ENCODE measurements at places on chromosomes 6 and 20.

- DNase-seq, result no peak
These were observed 303.9 kb downstream of the CDKAL1 start for GRCh38 chr6:20838113-20838512.

GRCh38 chr6:19929312-19929711 lies 92.1 kb downstream of the ID4 start:
- no peak for DNase-seq

DNA sequence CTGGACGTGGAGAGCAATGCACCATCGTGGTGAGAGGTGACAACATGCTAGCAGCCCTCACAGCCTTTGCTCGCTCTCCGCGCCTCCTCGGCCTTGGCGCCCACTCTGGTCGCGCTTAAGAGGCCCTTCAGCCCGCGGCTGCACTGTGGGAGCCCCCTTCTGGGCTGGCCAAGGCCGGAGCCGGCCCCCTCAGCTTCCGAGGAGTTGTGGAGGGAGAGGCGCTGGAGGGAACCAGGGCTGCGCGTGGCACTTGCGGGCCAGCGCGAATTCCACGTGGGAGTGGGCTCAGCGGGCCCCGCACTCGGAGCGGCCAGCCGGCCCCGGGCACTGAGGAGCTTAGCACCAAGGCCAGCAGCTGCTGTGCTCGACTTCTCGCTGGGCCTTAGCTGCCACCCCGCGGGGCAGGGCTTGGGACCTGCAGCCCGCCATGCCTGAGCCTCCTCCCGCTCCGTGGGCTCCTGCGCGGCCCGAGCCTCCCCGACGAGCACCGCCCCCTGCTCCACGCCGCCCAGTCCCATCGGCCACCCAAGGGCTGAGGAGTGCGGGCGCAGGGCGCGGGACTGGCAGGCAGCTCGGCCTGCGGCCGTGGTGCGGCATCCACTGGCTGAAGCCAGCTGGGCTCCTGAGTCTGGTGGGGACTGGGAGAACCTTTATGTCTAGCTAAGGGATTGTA lies 3.8 kb downstream of the GPX6 start:
- no peak for DNase-seq

- no peak for DNase-seq
These were observed at the start of gene MUC22 for GRCh38 chr6:31010393-31011060. Gene MUC22 (plus strand): TSS chr6:31010474. CDS start chr6:31010707, 233 bp downstream.

DNA sequence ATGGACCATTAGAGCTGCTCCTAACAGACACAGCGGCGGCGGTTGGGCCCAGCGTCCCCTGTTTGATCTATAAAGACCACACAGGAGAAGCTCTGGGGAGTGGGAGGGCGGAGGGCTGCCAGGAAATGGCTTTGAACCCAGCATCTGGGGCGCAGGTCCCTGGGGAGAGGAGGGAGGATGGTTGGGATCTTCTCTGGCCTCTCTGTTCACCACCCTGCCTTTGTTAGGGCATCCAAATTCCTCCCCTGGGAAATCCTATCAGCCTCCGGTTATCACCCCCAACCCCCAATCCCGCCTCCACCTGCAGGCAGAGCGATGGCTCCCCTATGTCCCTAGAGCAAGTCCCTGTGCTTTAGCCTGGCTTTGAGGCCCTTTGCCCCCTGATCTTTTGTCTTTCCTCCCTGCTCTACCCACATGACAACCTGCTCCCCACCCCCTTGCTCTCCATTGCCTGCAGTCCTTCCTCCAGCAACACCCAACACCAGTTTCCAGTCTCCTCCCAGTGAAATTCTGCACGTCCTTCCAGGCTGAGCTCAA lies 7.1 kb downstream of the XKR7 start:
- DNase-seq, result no peak

DNA sequence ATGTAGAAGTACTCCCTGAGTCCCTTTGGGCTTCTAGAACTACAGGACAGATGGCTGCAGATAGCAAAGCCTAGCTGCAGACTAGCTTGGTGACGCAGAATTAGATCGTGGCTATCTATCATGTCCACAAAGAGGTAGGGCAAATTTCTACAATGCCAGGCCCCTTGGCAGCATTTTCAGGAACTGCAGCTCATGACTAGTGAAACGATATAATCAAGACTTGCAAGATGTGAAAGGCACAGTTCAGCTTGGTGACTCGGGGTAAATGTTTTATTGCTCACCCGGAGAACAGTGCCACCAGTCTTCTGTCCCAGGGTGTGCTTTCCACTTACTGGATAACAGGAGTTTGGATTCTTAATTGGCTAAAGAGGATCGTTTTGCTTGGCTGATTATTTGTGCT lies 108.7 kb upstream of the LY86 start:
- DNase-seq, result no peak

DNA sequence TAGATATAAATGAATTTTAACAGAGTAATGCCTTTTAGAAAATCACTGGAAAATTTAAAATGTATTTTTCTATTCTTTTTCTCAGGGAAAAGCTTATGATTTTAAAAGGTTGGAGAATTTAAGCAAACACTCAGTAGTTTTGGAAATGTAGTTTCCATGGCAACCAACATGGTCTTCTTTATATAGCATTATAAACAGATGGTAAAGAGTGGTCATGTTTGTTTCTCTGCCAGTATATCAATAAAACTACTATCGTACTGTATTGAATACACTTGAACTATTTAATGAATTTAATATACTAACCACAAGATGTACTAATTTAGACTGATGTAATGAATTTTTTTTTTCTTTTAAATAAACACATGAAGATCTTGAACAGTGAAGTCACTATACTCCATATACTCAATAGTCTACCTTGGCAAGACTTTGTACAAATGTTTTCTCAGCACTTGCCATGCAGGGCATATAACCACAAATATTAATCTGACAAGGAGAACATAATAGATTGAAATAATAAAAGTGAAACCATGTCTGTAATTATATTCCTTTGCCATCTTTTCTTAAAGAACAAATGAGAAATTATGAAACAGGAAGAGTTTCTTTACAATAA lies 105.5 kb downstream of the PDSS2 start:
- no peak for DNase-seq

- no peak for DNase-seq
These were observed 30.4 kb downstream of the TM9SF4 start for GRCh38 chr20:32139947-32140346.

DNA sequence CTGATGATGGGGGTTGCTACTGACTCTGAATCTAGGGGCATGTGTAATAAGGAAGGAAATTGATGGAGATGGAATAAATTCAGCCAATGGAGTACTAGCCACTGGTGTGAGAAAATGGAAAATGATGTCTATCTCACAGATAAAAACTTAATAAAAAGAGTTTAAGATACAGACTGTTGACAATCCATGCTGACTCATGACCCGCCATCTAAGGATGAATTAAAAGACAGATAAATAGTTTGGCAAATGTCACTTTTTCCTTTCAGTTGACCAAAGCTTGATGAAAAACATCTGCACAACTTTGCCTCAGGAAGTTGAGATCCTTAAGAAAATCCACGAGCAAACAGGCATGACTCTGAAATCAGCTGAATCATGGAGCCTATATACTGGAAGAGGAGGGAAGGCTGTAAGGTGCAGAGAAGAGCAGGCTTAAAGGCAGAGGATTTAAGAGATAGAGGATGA lies 82.6 kb upstream of the BMP5 start:
- no peak for DNase-seq

- DNase-seq, result no peak
These were observed 203.3 kb downstream of the BCAS1 start for GRCh38 chr20:53866794-53867740.

GRCh38 chr20:8842525-8842924 lies 226.4 kb upstream of the PLCB4 start:
- DNase-seq, result no peak

DNA sequence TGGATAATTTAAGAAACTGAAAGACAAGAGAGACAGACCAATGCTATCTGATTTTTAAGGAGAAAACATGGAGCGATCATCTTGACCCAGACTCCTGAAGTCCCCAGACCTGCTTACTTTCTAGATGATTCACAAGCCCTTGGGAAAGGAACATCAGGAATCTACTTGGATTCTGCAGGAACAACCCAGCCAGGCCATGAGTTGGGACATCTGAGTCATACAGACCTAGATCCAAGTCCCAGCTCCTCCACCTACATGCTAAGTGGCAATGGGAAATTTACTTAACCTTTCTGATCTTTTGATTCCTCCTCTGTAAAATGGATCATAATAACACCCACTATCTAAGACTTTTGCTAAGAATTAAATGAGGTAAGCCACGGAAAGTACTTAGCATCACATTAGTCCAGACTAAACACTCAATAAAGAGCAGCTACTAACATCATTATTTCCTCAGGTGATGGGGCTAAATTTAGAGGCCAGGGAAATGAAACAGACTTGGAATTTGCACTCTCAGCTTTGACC lies 61.0 kb upstream of the MAFB start:
- DNase-seq, result no peak

- DNase-seq, result no peak
These were observed 19.0 kb upstream of the BLOC1S5 start for GRCh38 chr6:8082954-8083858.

DNA sequence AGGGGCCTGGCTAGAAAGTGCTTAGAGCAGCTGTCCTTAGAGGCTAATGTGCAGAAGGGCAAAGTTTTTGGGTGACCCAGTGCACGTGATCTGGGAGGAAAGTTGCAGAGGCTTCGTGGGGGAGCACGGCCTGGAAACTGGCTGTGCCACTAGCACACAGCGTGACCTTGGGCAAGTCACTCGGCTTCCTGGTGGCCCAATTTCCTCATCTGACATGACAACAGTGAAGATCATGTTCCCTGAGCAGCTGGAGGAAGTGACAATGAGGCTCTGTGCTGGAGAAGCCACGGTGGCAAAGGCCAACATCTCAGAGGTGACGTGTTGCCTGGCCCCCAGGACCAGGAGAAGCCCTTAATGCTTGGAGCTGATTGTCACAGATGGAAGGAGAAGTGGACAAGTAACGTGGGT lies 99.5 kb downstream of the FOXC1 start:
- DNase-seq, result no peak

- DNase-seq, result no peak
These were observed 6.5 kb downstream of the MBOAT1 start for GRCh38 chr6:20205722-20206161.

- no peak for DNase-seq
These were observed 139.0 kb downstream of the PRDM13 start for GRCh38 chr6:99745651-99746050.

DNA sequence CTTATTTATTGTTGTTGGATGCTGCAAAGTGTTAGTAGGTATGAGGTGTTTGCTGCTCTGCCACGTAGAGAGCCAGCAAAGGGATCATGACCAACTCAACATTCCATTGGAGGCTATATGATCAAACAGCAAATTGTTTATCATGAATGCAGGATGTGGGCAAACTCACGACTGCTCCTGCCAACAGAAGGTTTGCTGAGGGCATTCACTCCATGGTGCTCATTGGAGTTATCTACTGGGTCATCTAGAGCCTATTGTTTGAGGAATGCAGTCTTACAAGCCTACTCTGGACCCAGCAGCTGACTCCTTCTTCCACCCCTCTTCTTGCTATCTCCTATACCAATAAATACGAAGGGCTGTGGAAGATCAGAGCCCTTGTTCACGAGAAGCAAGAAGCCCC lies 12.1 kb downstream of the MICB start:
- DNase-seq, result no peak

DNA sequence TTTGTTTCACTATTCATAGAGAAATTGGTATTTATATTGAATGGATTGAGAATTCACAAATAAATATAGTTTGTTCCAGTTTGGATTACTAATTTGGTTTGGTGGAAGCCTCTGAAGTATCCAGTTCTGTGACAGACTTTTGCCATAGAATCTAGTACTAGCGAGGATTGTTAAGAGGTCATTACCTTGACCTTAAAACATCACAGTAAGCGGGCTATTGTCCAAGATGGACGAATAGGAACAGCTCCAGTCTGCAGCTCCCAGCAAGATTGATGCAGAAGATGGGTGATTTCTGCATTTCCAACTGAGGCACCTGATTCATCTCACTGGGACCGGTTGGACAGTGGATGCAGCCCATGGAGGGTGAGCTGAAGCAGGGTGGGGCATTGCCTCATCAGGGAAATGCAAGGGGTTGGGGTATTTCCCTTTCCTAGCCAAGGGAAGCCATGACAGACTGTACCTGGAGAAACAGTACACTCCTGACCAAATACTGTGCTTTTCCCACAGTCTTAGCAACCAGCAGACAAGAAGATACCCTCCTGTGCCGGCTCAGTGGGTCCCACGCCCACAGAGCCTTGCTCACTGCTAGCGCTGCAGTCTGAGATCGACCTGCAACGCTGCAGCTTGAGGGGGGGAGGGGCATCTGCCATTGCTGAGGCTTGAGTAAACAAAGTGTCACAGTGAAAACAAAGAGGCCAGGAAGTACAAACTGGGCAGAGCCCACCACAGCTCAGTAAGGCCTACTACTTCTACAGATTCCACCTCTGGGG lies 66.4 kb upstream of the NEDD9 start:
- no peak for DNase-seq

DNA sequence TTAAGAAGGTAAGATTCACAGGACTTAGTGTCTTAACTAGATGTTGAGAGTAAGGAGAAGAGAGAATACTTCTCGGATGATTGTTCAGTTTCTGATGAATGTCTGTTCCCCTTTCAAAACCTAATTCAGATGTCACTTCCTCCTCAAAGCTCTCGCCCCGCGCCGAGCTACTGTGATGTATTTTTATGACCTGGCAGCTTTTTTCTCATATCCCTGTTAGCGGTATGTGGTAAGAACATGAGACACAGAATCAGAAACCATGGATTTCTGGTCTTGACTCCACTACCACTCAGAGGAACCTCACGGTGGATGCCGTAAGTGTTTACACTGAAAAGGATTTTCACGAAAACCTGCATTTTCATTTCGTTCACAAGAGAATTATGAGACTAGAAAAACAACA lies 48.4 kb downstream of the CEP43 start:
- peak; percentile 11 for DNase-seq

- no peak for DNase-seq
These were observed 36.1 kb upstream of the ZBP1 start for GRCh38 chr20:57656252-57656820.

GRCh38 chr6:114100215-114100994 lies 129.5 kb upstream of the HDAC2 start:
- no peak for DNase-seq

GRCh38 chr6:35776364-35777215 lies at the start of gene CLPSL2:
Gene CLPSL2 (plus strand): TSS chr6:35776598. CDS start chr6:35776619, 21 bp downstream.
- no peak for DNase-seq

DNA sequence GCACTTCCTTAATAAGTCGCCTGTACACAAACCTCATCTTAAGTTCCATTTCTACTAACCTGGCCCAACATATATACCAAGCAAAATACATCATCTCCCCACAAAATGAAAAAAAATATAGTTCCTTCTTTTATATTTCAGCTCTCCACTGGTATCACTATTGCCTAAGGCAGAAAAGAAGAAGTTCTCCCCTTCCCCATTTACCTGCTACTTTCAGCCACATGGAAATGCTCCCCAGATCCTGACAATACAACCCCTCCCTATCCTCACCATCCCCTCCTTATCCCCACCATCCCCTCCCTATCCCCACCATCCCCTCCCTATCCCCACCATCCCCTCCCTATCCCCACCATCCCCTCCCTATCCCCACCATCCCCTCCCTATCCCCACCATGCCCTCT lies 175.7 kb downstream of the LINC00237 start:
- DNase-seq, result no peak

DNA sequence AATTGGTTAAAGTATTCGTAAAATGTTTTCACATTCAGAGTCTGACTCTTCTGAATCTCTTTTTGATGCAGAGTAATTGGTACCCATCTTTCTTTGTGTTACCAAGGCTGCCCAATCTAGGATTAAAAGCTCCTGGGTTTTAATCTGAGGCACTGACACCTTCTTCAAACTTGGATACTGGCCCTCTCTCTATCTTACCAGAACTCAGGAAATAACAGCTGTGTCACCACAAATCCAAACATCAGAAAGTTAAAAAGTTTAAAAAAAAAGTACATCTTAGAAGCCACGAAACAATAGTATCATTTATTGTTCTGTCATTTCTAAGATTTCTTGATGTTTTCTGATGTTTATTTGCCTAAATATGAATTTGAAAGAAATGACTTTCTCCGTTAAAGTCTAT lies 255.5 kb upstream of the RUNX2 start:
- no peak for DNase-seq
